GM06990 (cell line): ENCODE measurements at places on chromosomes 3 and 15.
A peak's percentile ranks its signal among the peaks of the same experiment; 100 is the strongest.

GRCh38 chr3:2099028-2099671, 484 bp downstream of the CNTN4 start:
- peak; percentile 2 for DNase-seq

DNA sequence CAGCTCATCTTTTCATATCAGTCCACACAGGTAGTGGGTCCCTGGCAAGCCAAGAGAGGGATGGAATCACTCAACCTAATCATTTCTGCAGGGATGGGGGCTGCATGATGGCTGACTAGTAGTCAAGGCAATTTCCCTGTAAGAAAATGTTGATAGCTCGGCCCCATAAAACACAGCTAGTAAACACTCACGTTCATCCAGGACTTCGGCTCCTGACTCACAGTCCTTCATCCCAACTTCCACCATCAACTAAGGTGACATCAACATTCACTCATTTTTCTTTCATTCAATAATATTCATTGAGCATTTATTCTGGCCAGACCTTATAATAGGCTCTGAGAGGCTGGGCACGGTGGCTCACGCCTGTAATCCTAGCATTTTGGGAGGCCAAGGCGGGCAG, 4.4 kb upstream of the ACAP2 start:
- DNase-seq, result no peak

DNA sequence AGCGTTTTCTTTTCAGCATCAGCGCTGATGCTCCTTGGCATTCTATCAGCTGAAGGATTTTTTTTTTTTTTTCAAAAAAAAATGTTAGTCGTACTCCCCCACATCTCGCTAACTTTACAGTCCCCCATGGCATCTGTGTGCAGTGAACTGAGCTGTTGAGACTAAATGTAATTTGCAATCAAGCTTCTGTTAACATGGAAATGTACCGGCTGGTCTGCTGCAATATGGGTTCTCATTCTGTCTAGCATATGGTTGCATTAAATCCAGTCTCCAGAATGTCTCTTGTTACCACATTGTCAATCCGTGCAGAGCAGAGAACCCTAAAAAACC, 32.2 kb upstream of the TPRG1 start:
- no peak for DNase-seq

- no peak for DNase-seq
Measured at GRCh38 chr3:192918275-192918588, 576 bp upstream of the MB21D2 start.
